ENCODE measurements at places on chromosomes 13 and 19.

- no peak for DNase-seq
These were observed 1.1 kb downstream of the MAB21L1 start for GRCh38 chr13:35475212-35475959.

- DNase-seq, result no peak
These were observed 684.7 kb upstream of the SLITRK5 start for GRCh38 chr13:86986448-86986847.

- no peak for DNase-seq
These were observed 10.4 kb upstream of the TRIM13 start for GRCh38 chr13:49986471-49986870.

DNA sequence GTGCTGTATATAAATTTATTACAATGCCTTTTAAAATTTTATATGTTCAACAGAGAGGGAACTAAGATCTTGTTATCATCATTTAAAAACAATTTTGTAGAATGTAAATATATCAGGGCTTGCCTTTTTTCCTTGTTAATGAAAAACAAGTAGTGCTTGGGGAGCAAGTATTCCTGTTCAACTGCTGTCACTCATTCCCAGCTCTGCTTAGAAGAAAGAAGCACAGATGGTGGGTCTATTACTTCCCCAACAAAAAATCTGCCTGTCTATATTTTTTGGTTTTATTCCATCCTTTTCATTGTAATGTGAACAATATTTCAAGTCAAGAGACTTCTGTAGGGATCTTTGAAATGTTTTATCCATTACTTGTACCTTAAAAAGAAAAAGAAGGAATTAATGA, 503.9 kb downstream of the GPC5 start:
- no peak for DNase-seq

- DNase-seq, result no peak
These were observed 4.8 kb downstream of the B3GLCT start for GRCh38 chr13:31204592-31204991.

GRCh38 chr19:10007371-10008183, 2.7 kb downstream of the COL5A3 start:
- DNase-seq, result no peak

GRCh38 chr13:59413126-59413525, 750.6 kb downstream of the DIAPH3 start:
- no peak for DNase-seq

DNA sequence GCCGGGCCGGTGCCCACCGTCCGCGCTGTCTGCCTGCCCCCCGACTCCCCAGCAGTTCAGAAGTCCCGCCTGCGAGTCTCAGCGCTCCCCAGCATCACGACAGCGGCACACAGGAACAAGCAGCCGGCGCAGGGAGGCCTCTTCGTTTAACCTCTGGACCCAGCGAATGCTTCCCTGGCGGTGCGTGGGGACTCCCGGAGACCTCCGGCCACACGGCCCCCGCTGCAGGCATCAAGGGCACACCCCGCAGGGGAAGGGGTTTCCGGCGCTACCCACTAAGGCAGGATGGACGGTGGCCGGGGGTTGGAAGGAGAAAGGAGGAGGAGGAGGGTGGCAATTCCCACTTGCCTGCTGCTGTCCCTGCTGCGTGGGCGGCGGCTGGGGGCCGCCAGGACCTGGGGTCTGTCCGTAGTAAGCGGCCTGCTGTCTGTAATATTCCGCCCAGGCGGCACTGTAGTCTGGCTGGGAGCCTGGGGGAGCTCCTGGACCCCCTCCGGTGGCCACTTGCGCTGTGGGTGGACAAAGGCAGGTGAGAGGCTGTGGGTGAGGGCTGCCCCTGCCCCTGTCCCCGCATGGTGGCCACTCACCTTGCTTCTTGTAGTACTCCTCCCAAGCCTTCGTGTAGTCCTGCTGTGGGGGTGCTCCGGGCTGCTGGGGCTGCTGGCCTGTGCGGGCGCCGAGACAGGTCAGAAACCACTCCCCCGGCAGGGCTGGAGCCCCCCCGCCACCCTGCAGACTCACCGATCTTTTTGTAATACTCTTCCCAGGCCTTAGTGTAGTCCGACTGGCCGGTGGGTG, 9.6 kb downstream of the KHSRP start:
- no peak for DNase-seq

GRCh38 chr13:110984798-110985197, 69.9 kb upstream of the ANKRD10 start:
- DNase-seq, result no peak

- DNase-seq, result no peak
These were observed 58.2 kb downstream of the CDADC1 start for GRCh38 chr13:49305792-49306425.
